ENCODE measurements at places on chromosomes 1 and 21. TPM values are rescaled to one million over a fixed set of nuclear protein-coding genes. Genes with fewer than 3 reads are reported as not detected.

Gene DCST1
- total RNA-seq: not detected

Gene CFAP410
- total RNA-seq: 24.3 TPM

Gene GNAT2
- not detected for total RNA-seq

Gene MRPS21
- 34.6 TPM for total RNA-seq

Gene SPRR2G
- total RNA-seq: not detected

GRCh38 chr1:72355899-72356298 lies 73.6 kb upstream of the NEGR1 start:
- no peak overlapping the region for H3K27ac ChIP-seq
- no peak overlapping the region for H3K4me3 ChIP-seq
- no peak for DNase-seq
- no peaks in the 10 kb centered on the region for H3K4me1 ChIP-seq
- H3K36me3 ChIP-seq: no peaks in the 10 kb centered on the region

DNA sequence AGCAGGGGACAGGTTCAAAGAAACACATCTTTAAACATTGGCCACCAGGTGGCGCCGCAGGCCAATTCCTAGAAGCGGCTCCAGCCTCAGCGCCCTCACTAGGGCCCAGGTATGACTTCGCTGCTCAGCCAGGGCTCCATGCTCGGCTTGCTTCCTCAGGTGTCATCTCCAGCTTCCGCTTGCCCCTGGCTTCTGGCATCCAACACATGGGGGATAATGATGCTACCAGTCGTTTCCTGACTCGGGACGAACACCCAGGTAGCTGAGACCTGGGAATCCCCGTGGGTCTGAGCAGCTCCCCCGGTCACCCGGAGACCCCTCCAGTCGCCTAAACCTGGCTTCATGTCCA lies 8.5 kb upstream of the MEX3A start:
- H3K27me3 ChIP-seq: no peaks in the 10 kb centered on the region
- no peak for DNase-seq
- H3K4me3 ChIP-seq: no peak overlapping the region
- H3K36me3 ChIP-seq: no peaks in the 10 kb centered on the region
- no peak overlapping the region for H3K27ac ChIP-seq

- no peak for DNase-seq
- H3K27me3 ChIP-seq: no peaks in the 10 kb centered on the region
- H3K36me3 ChIP-seq: peaks cover 8% of the 10 kb centered on the region
- H3K4me3 ChIP-seq: no peak overlapping the region
- H3K27ac ChIP-seq: no peak overlapping the region
Measured at GRCh38 chr21:34790834-34791233, 122.0 kb downstream of the CLIC6 start.

DNA sequence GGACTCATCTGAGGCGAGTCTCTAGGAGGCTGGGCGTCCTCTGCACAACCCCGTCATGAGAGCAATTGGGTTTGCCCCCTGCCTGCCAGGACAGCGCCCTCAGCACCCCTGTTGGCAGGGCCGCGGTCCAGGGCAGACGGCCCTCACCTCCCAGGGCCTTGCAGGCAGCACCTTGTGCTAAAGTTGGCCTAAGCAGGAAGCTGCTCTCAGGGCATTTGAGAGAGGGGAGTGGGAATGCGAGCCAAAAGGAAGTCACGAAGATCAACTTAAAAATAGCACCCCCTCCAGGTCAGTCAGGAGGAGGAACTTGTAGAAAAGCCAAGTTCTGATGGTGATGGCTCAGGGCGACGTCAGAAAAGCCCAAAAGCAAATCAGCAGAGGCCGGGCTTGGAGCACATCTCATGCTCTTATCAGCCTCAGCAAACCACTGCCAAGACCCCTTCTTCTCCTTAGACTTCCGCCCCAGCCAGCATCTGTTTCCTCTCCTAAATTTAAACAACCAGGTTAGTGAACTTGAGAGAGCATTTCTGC lies 12.6 kb upstream of the ADORA3 start:
- no peak for DNase-seq
- peak overlapping the region; percentile 67 for H3K27ac ChIP-seq
- peaks cover 36% of the 10 kb centered on the region for H3K4me1 ChIP-seq
- peak overlapping the region; percentile 45 for H3K4me3 ChIP-seq

DNA sequence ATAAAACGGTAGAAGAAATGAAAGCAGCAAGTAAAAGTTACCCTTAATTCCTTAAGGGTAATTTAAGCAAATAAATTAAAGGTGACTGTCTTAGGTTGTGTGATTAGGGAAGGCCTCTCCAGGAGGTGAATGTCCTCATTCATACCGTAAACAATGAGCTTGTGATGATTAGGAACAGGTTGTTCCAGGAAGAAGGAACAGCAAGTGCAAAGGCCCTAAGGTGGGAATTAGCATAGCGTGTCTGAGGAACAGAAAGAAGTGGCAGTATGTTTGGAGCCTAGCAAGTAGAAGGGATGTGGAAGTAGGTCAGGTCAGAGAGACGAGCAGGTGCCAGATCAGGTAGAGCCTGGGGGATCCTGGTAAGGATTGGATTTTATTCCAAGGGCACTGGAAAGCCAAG lies 5.6 kb downstream of the AK4 start:
- no peak for DNase-seq
- no peak overlapping the region for H3K27ac ChIP-seq
- no peak overlapping the region for H3K4me3 ChIP-seq
- H3K4me1 ChIP-seq: peaks cover 5% of the 10 kb centered on the region
- H3K36me3 ChIP-seq: no peaks in the 10 kb centered on the region

- H3K36me3 ChIP-seq: no peaks in the 10 kb centered on the region
- no peak overlapping the region for H3K4me3 ChIP-seq
- H3K4me1 ChIP-seq: no peaks in the 10 kb centered on the region
- no peak for DNase-seq
- no peaks in the 10 kb centered on the region for H3K27me3 ChIP-seq
Measured at GRCh38 chr1:15460708-15461095, 4.2 kb downstream of the CELA2A start.

All from vagina (tissue), 2 donors.